Right lung (tissue), 10 donors: ENCODE measurements at places on chromosomes 7 and 10.

DNA sequence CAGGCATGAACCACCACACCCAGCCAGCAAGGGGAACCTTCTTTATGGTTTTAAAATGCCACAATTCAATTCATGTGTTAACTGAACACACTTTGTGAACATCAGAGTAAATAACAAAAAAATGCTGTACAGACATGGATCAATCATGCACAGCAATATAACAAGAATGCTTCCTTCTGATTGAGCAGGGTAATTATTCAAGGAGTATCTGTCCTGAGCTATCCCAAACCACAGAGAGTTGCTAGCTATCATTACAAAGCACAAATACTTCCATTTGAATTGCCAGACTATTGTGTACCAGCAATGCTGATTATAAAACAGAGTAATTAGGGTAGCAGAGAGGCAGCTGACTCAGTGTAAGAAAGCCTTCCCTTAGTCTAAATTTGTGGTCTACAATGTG lies 11.3 kb upstream of the RHOBTB1 start:
- no peak for DNase-seq

DNA sequence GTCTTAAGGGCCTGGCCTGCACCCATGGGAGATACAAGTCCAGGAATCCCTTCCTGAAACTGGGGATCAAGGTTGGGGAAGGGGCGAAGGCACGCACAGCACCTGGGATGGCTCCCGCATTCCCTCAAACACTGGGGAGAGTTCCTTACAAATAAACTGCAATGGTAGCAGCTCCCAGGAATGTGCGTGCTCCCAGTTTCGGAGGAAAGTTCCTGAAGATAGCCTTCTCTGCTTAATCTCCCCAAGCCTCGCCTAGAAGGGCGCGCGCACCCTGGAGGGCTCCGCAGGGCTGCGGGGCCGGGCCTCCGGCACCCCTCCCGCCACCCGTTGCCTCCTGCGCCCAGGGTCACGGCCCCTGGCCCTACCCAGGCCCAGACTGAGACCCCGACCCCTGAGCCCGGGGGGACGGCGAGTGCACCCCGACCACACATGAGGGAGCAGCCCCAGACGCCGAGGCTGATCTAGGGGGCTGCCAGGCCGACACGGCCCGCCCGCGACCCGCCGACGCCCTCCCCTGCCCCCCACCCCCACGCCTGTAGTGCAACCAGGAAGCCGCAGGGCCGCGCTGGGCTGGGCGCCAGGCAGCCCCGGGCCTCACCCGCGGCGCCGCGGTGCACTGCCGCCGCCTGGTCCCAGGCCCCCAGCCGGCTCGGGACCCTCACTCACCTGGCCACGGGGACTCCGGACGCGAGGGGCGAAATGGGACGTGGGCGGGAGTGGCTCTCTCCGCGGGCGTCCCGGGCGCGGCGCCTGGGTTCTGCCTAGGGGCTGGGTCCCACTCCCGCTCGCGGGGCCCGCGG lies 460 bp downstream of the ANXA11 start:
- peak; percentile 51 for DNase-seq

DNA sequence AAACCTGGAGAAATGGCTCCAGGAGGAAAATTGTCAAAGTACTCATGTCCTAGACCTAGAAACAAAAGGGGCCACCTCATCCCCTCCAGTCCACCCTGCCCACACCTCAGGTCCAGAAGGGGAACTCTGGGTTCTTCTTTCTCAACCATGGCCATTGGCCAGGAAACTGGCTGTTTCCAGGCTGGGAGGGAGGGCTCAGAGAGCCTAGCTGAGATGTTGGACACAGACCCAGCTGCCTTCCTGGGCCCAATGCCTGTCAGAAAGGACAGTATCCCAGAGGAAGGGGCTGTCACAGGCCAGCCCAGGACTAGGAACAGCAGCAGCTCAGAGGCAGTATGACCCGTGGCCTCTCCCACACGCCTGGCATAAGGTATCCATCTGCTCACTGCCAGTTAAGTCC lies 9.6 kb downstream of the GRID1 start:
- DNase-seq, result no peak

DNA sequence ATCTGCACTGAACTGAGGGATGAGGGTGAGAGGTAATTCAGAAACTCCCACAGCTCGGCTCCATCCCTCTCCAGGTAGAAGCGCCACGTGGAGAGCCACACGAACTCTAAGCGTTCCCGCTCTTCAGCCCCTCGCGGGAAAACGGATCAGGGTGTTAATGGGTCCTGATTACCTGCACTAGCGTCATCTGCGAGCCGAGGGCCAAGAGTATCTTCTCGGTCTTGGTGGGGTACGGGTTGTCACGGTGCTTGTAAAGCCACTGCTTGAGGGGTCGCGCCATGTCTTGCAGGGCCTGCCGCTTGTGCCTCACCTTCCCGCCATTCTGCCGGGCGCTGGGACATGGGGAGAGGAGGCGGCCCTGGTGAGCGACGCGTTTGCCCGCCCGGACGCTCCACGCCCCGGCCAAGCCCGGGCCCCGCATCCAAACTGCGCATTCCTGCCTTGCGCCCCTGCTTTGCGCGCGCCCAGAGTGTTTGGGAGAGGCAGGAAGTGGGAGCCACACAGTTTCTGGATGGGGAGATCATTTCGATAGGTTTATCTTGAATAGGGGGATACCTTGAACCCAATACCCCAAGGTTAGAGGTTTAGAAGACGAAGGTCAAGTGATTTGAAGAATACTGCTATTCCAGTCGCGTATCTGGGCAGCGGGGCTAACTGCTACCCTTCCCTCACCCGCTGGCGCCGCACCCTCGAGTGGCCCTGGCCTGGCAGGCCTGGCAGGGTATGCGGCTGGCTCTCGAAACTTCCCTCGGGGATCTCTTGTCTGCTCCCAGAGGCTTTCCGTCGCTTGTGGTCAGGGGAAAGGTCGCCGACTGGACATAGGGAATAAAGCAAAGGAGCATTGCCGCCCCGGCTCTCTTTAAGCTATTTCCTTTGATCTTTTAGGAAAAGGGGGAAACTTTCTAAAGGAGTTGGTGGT lies 4.2 kb downstream of the MKX start:
- DNase-seq, result peak; percentile 2

DNA sequence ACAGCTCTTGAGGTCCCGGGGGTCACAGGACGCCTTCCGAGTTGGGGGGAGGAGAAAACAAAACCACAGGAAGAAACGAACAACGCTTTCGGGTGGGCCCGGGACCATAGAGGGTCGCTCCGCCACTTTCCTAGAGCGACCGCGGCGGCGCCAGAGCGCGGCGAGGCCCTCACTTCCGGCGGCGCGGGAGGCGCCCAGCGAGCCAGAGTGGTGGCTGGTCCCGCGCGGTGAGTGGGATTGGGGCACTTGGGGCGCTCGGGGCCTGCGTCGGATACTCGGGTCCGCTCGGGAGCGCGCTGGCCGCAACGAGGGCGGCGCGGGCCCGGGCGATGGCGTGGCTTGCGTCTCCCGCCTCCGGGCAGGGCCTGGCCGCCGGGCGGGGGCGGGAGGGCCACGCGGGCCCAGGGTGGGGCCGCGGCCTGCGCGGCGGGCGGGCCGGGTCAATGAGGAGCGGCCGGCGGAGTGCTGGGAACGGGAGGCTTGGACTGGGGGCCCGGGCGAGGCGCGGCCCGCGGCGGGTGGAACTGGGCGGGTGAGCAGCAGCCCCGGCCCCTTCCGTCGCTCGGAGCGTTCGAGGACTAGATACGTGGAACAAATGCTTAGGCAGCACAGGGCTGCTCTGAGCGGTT lies at the start of gene ZNF22:
Gene ZNF22, plus strand, starts transcription at position 172 of the 629 bp plus-strand sequence. CDS start 2,446 bp downstream, outside the sequence.
- peak; percentile 85 for DNase-seq

DNA sequence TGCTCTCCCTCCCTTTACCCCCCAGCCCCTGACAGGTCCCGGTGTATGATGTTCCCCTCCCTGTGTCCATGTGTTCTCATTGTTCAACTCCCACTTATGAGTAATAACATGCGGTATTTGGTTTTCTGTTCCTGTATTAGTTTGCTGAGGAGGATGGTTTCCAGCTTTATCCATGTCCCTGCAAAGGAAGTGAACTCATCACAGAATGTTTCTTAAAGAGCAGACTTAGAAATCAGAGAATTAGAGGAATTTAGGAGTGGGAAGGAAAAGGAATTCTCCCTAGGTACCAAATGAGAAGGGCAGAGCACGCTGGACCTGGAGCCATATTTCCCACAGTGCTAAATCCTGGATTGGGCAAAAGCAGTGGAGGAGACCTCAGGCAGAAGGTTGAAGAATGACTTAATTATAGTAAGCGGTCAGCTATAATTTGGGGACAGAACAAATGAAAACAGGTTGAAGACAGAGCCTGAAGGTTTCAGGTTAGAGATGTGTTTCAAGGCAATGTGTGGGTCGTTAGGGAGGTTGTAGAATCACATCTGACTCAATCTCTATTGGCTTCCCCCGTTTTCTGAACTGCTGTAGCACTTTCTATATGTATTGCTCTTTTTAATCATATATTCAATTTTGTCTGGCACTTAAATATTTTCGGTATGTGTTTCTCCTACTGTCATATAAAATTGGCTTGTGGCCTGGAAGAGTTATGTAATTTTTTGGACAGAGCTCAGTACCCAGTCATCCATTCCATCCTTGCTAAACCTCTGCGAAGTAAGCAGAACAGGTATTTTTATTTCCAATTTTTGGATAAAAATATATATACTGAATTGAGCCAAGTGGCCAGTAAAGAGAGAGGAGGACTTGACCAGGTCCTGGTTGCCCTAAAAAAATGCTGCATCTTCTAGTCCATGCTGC lies 210.5 kb upstream of the KLF6 start:
- no peak for DNase-seq

- DNase-seq, result no peak
Measured at GRCh38 chr10:102195296-102195870, 30.7 kb upstream of the ELOVL3 start.

DNA sequence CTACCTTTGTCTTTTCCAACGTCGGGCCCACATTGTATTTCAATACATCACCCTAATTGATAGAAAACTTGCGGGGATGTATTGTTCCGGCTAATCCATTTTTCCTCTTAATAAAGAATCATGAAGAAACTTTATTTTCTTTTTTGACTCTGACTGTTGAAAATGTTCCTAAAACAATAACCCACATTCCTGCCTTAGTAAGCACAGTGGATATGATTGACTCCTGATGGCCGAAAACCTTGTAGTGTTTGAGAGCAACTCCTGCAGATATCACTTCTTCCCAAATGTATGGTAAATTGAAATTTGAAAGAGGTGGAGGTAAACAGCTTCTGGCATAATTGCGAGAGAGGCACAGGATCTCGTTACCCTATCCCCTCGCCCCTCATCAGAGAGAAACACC lies 65.7 kb downstream of the BICC1 start:
- no peak for DNase-seq

- no peak for DNase-seq
Measured at GRCh38 chr10:49562893-49563292, 24.0 kb upstream of the ERCC6 start.

- DNase-seq, result no peak
Measured at GRCh38 chr10:22723783-22724182, 9.4 kb upstream of the PIP4K2A start.

DNA sequence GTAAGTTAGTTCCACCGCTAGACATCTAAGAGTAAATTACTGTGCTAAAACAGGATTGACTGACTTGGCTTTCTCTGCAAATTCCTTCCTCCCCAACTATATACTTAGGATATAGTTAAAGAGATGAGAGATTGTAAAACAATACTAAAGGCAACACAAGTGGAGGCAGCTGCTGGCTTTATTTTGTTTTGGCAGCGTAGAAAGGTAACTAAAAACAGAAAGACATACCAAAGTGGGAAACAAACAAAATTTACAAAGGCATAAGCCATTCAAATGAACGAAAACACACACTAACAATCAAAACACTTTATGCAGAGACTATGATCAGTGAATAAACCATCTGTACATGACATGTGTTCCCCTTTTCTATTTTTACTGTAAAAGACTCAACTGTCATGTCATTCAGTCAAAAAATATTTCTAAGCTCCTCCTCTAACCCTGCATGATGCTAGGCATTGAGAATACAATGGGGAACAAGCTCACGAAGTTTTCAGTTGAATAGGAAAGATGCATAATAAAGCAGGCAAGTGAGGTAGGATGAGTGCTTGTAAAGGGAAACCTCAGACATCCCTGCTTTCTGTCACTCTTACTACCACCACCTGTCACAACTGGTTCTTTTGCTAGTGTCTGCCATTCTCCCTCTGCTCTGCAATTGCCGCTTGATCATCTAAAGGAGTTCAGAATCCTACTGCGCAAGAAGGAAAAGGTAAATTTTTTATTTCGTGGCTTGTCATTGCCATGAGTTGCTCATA lies 64.2 kb upstream of the COL1A2 start:
- no peak for DNase-seq

GRCh38 chr10:17756557-17757217 lies 4.7 kb downstream of the TMEM236 start:
- no peak for DNase-seq

DNA sequence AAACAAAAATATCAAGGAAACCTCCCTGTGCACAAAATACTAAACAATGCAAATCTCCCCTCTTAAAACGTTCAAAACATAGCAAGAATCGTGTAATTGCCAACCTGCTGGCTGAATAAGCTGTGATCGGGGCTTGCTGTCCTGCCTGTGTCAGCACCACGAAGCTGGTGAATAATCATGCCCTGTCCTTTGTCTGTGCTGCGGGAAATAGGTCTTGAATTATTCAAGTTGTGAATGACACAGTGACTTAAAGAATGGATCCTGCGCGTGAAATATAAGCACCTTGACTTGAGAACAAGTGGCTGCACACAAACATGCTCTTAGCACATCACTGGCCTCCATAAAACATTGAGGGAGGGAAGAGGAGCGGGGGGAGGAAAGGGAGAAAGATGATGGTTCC lies 130.2 kb downstream of the OAT start:
- DNase-seq, result no peak

GRCh38 chr10:79266543-79267312 lies 80.5 kb upstream of the PPIF start:
- no peak for DNase-seq

GRCh38 chr10:122062831-122063674 lies 74.1 kb downstream of the TACC2 start:
- DNase-seq, result peak; percentile 24

GRCh38 chr10:19848226-19848985 lies 32.2 kb downstream of the PLXDC2 start:
- DNase-seq, result no peak

GRCh38 chr7:46257761-46258448 lies 336.8 kb upstream of the IGFBP3 start:
- no peak for DNase-seq

GRCh38 chr7:17524746-17525145 lies 226.3 kb downstream of the AHR start:
- DNase-seq, result no peak

- no peak for DNase-seq
Measured at GRCh38 chr7:149686011-149686410, 87.4 kb downstream of the ZNF467 start.

DNA sequence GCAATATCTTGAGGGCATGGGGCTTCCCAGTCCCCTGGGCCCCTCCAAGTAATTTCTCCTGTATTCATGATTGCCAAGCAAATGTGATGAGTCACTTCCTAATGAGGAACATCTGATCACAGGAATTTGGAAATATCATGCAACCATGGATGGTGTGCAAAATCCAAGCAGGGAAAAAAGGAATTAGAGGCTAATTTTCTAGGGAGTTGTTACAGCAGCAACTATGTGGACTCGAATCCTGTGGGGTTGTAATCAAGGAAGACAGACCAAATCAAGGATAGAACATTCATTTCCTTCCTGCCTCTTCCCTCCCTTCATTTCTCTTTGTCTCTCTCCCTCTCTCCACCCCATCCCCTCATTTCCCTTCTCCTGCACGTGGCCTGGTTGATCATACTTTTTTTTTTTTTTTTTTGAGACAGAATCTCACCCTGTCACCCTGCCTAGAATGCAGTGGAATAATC lies 23.9 kb upstream of the AGFG2 start:
- DNase-seq, result no peak
